ENCODE measurements at places on chromosomes 6 and 20.
A peak's percentile ranks its signal among the peaks of the same experiment; 100 is the strongest.

DNA sequence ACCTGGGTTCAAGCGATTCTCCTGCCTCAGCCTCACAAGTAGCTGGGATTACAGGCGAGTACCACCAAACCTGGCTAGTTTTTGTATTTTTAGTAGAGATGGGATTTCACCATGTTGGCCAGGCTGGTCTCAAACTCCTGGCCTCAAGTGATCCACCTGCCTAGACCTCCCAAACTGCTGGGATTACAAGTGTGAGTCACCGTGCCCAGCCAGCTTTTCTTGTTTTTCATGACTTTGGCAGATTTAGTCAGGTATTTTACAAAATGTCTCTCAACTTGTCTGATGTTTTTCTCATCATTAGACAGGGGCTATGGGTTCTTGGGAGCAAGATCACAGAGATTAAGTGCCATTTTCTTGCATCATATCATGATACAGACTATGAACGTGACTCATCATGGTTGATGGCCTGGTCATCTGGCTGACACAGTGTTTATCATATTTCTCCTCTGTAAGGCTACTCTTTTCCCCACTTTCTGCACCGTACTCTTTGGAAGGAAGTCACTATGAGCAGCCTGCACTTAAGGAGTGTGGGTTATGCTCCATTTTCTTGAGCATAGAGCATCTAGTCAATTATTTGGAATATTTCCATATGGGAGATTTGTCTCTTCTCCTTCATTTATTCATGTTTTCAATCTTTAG lies 67.8 kb downstream of the RNF182 start:
- DNase-seq, result peak; percentile 69

- DNase-seq, result no peak
These were observed 80.2 kb upstream of the PRDM1 start for GRCh38 chr6:106005954-106006353.

- DNase-seq, result no peak
These were observed 3.7 kb downstream of the TAF4 start for GRCh38 chr20:62061851-62062423.

DNA sequence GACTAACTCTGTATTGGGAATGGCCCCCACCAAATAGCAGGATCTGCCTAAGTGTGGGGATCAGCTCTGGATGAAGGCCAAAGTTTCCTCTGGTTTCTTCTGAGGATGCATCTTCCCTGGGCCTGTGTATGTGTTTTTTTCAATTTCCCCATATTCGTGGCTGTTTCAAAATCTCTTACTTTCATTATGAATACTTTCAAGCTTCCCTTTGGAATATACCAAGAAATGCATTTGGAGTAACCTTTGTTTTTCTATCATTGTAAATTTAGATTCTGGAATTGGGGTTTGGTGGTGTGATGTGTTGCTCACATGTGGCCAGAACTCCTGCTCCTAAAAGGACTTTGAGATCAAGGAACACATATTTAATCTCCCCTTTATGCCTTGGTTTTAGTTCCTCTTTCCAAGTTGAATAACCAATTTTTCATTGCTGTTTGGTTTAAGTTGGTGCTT lies 8.4 kb downstream of the ENTPD6 start:
- no peak for DNase-seq

- no peak for DNase-seq
These were observed 155.5 kb downstream of the MRPL14 start for GRCh38 chr6:43971776-43972126.

DNA sequence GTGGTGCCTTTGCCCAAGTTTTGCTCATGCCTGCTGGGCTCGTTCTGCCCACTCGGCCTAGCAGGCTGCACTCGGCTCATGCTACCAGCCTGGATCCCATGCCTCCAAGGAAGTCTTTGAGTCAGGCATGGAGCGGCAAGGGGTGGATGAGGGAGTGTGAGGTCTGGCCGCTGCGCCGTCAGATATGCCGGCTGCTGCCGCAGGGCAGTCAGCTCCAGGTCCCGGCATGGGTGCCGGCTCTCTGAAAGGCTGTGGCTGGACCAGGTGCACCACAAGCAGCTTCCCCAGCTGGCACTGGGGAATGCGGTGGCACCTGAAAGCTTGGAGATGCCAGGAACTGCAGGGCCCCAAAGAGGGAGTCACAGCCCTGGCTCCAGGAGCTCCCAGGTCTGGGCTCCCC lies 75.5 kb downstream of the GPR63 start:
- no peak for DNase-seq
